ENCODE measurements at places on chromosomes 13 and 19. TPM values are rescaled to one million over a fixed set of nuclear protein-coding genes. Genes with fewer than 3 reads are reported as not detected.

DNA sequence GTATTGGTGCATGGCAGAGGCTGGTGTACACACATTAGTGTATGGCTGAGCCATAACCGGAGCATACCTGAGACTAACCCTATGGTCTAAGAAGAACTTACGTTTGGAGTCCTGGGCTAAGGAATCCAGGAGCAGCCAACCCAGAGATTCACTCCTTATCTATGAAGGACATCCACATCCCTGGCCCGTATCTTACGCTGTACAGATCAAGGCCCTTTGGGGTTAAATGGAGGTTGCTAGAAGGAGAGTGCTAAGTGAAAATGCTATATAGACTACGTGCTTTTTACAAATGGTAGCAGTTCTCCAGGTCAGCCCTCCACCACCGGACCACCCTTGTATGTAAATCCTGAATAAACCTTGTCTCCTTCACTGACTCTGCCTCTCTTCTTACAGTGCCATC is 1.9 kb upstream of the SUGT1 start:
- no peak for DNase-seq

GRCh38 chr13:98746968-98747367 is 5.5 kb downstream of the SLC15A1 start:
- no peak for DNase-seq

DNA sequence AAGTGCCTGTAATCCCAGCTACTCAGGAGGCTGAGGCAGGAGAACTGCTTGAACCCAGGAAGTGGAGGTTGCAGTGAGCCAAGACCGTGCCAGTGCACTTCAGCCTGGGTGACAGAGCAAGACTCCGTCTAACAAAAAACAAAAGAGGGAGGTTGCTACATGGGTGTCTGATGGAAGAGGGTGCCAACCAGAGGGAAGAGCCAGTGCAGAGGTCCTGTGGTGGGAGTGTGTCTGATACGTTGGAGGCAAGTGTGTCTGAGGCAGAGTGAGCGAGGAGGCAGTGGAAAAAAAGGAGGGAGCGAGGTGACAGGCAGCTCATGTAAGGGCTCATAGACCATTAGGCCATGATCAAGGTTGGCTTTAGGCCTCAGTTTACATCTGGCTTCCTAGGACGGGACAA is 6.8 kb downstream of the PDE4A start:
- no peak for DNase-seq

DNA sequence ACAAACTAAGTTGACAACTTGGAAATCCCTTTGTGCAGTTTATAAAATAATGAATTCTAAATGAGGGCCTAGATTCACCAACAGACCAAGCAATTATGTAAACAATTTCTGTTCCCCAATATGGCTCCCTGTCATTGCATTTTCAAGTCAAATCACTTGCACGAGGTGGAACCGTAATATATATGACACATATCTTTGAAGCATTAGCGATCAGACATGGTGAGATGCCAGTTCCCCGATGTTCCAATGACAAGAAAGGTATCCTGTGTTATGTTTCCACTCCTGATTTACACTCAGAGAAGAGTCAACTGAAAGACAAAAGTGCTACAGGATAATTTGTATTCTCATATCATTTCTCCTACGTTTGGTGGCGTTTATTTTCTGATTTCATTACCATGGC is 108.5 kb upstream of the TDRD3 start:
- no peak for DNase-seq

DNA sequence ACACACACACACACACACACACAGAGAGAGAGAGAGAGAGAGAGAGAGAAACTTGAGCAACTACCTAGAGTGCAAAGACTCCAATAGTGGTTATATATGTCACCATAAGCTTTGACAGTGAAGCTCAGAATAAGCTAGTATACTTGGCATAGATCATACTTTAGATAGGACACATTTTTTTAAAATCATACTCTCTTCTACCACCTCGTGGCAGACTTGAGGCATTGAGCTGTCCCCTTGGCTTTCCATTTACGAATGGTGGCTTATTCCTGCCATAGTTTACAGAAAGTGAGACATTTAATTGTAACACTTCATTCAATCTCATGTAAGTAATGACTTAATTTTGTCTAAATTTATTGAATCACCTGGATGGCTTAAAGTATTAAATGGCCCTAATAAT is 108.2 kb downstream of the EDNRB start:
- no peak for DNase-seq

ZNF699 gene
- polyA plus RNA-seq = 0.91 TPM

- DNase-seq = peak; percentile 94
Measured at GRCh38 chr19:2495130-2495641, 19.3 kb downstream of the GADD45B start.

DNA sequence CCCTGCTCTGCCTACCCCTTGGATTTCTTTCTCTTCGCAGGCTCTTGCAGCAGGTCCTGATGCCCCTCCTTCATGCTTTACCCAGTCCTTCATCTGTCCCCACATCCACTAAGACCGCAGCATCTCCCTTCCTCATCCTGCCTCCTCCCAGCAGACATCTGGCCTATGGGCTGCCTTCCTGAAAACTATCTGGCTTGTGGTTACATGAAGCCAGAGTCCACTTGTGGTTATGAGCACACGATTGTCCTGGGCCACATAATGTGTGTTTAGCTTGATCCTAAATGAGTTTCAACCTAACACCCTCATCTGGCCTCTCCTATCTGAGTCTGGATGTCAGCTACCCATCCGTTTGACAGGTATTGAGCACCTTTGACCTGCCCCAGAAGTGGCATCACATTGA is 5.5 kb upstream of the ZNF175 start:
- no peak for DNase-seq

DNA sequence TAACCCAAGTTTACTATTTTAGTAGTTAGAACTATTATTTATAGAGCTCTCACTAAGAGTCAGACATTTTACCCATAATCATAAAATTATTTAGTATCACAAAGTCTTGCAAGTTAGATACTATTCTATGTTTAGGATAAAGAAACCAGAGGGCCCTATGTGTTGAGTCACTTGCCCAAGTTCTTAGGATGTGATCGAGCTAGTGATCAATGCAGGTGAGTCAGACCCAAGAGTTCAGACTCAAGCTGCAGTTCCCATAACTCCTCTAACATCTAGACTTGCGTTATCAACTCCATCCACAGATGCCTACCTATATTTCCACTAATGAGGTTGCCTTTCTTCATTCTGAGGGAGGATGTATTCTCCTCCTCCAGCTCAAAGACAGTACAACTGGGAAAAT is 53.8 kb downstream of the DACH1 start:
- DNase-seq = no peak

DNA sequence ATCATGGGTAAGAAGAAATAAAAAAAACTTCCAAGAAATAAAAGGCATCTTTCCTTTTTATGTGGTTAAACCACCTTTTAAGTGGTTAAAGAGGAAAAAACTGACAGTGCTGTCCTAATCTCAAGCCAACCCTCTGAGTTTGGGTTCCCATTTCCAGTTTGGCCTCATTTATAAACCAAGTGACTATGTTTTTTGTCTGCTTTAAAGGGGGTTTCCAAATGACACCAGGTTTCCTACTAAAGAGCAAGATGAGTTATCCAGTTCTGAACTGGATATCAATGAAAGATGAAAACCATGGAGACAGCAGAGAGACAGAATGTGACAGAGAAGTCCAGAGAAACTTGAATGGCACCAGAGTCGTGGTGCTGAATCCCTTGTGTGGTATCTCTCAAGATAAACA is 251.5 kb downstream of the ABCC4 start:
- no peak for DNase-seq

OR7C1 gene
- polyA plus RNA-seq = not detected

STOML3 gene
- polyA plus RNA-seq = not detected

- DNase-seq = no peak
Measured at GRCh38 chr19:57302020-57302465, 18.2 kb upstream of the ZNF543 start.

- DNase-seq = no peak
Measured at GRCh38 chr19:34573226-34573864, 91.8 kb downstream of the WTIP start.

ZNF154 gene
- polyA plus RNA-seq = 4.3 TPM

- no peak for DNase-seq
Measured at GRCh38 chr13:25085125-25085742, 10.7 kb upstream of the PABPC3 start.

DNA sequence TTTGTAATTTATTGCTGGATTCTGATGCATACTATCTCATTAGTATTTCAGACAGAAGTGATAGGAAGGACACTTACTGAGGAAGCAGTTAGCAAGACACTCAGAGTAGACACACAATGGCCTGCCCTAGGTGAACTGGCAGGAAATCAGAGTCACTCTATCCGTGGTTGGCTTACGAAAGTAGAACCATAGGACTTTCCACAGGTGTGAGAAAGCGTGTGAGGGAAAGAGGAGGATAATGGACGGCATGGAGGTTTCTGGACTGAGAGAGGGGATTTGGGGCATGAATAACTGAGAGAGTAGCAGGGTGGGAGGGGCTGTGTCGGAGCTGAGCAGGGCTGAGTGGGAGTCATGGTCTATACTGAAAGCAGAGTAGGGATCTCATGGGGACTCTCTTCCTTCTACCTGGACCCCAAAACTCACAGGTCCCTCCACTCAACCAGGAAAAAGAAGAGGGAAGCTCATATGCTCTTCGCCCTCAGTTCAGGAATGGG is 18.7 kb upstream of the EID2 start:
- no peak for DNase-seq

GFY gene
- polyA plus RNA-seq = not detected

ZNF865 gene
- 24.3 TPM for polyA plus RNA-seq

DNA sequence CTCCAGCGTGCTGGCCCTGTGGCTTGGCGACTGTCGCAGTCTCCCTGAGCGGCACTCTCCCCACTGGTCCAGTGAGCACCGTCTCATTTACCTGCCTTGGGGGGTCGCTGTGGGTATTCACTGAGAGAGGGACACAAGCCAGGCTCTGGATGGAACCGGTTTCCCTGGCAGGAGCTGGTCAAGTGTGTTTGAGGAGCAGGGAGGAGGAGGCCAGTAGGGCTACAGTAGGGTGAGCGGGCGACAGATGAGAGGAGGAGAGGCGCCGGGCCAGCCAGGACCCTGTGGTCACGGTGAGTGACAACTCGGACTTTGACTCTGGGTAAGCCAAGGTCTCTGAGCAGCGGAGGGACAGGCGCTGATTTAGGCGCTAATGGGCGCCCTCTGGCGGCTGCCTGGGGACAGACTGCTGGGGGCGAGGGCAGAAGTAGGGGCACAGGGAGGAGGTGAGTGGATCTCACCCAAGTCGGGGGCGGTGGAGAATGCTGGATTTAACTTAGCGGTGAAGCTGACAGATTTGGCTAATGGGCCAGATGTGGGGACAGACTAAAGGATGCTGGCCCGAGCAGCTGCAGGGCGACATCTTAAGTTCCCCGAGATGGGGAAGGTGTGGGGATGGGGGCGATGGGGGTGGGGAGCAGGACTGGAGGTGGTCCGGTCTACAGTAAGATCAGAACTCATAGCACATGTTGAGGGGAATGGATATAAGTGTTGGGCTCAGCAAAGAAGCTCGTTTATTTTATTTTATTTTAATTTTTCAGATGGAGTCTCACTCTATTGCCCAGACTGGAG is 4.7 kb upstream of the PRMT1 start:
- peak; percentile 72 for DNase-seq

DNA sequence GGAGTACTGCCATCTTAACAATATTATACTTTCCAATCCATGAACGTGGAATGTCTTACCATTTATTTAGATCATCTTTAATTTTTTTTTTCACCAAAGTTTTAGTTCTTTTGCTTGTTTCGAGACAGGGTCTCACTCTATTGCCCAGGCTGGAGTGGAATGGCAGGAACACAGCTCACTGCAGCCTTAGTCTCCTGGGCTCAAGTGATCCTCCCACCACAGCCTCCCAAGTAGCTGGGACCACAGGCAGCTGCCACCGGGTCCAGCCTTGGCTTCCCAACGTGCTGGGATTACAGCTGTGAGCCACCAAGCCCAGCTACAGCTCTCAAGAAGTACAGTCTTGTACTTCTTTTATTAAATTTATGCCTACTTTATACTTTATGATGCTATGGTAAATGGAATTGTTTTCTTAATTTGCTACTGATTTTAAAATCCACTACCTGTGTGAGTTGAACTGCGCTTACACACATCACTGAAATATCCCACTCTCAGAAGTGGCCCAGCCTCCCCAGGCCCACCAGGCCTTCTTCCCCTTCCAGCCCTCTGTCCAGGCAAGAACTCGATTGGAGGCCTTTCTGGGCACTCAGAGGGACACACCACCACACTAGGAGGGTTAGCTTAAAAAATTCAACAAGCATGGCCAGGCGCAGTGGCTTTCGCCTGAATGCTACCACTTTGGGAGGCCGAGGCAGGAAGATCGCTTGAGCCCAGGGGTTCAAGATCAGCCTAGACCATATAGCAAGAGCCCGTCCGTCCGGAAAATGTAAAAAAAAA is 1.0 kb upstream of the PGLS start:
- DNase-seq = no peak

ADAMTS10 gene
- polyA plus RNA-seq = 6.9 TPM

DNA sequence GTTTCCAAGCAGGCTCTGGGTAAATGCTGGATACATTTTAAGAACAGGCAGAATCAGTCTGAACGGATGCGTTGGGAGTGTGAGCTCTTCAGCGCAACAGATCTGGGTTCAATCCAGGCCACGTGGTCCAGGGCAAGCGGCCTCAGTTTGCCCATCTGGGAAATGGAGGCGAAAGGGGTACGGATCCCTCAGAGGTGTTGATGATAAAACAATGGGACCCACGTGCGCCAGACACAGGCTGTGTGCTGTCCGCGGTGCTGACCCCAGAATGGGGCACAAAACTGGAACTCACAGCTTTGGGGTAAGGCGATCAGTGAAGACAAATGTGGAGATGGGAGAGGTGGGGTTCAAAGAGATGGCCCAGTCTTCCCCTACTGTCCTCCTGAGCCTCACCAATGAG is 13.1 kb upstream of the PDE4C start:
- DNase-seq = no peak

DNA sequence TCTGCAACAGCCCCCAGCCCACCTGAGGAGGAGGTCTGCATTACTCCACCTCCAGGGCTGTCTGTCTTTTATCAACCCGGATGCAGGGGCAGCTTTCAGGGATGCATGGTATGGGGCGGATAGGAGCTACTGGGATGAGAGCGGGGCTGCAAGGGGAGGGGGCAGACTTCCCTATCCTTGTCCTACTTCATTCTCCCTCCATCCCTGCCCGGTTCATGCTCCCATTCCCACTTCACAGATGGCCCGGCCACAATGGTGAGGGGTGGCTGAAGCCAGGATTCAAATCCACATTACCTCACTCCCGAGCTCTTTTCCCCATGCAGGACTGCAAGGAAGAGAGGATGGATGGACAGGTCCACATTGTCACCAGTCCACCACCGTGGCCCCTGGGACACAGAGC is 40.5 kb upstream of the VSTM2B start:
- DNase-seq = no peak

GRCh38 chr13:42350141-42350540 is 78.2 kb downstream of the AKAP11 start:
- DNase-seq = no peak

GRCh38 chr19:46809534-46810272 is 21.3 kb upstream of the SLC1A5 start:
- DNase-seq = no peak

DNA sequence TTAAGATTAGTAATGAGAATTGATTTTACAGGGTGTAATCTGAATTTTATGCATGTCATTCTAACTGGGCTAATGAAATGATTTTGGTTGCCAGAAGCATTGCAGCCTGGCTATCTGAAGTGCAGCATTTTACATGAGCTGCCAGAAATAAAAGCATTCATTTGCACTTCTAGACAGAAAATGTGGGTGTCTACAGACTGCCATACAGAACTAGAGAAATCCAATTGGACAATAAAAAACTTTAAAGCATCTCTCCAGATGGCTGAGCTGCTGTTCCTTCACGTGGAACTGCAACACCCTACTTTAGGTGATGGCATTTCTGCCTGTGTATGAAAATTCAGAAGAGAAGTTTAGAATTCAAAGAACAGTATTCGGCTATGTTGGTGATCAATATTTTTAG is 450.1 kb upstream of the SLITRK1 start:
- no peak for DNase-seq

RFPL4A gene
- not detected for polyA plus RNA-seq

GRCh38 chr13:51764184-51765141 is 39.5 kb downstream of the DHRS12 start:
- peak; percentile 68 for DNase-seq

All from heart left ventricle (tissue), 16 donors.